NCI-H1105 (cell line): ENCODE measurements at places on chromosomes 3 and 15.

GRCh38 chr3:23649448-23649847, 156.3 kb upstream of the UBE2E1 start:
- no peak for DNase-seq

- DNase-seq, result no peak
Observed at GRCh38 chr15:47768735-47769134, 51.4 kb downstream of the SEMA6D start.

GRCh38 chr3:42660131-42660715, 6.7 kb downstream of the ZBTB47 start:
- no peak for DNase-seq

GRCh38 chr3:36257158-36257852, 123.0 kb upstream of the STAC start:
- DNase-seq, result no peak

- DNase-seq, result no peak
Observed at GRCh38 chr15:70789213-70789612, 25.9 kb upstream of the UACA start.

- DNase-seq, result no peak
Observed at GRCh38 chr3:53244271-53244670, 11.6 kb downstream of the TKT start.

- DNase-seq, result no peak
Observed at GRCh38 chr15:61256231-61256630, 27.1 kb upstream of the RORA start.

DNA sequence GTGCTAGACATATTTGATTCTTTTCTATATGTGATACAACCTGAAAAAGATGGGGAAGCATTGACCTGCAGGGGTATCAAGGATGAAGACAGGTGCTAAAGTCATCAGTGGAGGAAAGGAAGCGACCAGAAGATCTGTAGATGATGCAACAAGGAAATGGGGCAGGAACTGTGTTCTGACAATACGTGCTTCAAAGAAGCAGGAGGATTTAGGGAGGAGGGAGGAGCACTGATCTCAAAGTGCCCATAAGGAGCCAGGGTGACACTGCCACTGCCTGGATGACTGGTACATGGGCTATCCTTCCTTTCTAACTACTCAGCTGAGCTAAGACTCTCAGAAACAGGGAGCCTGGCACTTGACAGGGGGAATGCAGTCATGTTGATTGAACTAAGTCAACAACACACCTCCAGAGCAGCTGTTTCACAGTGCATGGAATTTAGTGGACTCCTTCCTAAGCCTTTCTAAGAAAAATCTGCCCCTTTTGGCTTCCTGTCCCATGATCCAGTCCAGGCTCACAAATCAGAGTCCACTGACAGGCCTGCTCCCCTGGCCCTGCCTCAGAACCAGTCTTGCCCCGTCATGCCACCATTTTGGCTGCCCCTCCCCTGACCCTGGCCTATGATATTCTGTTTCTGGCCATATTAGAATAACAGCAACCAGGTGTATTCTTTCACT, 12.0 kb downstream of the LYSMD4 start:
- DNase-seq, result no peak

DNA sequence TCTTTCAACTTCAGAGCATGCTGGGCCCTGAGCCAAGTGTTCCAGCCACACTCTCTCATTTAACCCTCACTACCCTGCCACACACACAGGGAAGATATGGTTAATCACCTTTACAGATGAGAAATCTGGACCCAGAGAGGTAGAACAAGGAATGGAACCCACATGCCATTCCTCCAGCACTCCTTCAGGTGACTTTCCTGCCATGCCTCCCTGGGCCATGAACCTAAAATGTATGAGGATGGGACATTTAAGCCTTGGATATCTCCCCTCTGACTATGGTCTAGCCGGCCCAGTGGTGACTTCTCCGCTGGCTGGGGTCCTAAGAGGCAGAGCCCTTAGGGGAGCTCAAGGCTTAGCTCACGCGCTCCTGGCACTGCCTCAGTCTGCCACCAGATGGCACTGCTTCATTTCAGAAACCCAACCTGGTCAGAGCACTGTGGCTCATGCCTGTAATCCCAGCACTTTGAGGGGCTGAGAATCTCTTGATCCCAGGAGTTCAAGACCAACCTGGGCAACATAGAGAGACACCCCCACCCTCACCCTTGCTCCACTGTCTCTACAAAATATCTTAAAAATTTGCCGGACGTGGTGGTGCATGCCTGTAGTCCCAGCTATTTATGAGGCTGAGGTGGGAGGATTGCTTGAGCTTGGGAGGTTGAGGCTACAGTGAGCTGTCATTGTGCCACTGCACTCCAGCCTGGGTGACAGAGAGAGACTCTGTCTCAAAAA, 2.2 kb upstream of the DCAF1 start:
- peak; percentile 34 for DNase-seq

GRCh38 chr15:59528429-59528828, 83.2 kb upstream of the GCNT3 start:
- DNase-seq, result no peak

GRCh38 chr15:38068626-38069391, 134.4 kb downstream of the TMCO5A start:
- DNase-seq, result no peak

- no peak for DNase-seq
Observed at GRCh38 chr3:159059395-159059794, 257.5 kb downstream of the MFSD1 start.

GRCh38 chr3:85525264-85525663, 566.5 kb downstream of the CADM2 start:
- no peak for DNase-seq

- DNase-seq, result no peak
Observed at GRCh38 chr3:177146646-177147045, 50.6 kb downstream of the TBL1XR1 start.

- no peak for DNase-seq
Observed at GRCh38 chr3:140761076-140761639, 83.3 kb downstream of the TRIM42 start.

DNA sequence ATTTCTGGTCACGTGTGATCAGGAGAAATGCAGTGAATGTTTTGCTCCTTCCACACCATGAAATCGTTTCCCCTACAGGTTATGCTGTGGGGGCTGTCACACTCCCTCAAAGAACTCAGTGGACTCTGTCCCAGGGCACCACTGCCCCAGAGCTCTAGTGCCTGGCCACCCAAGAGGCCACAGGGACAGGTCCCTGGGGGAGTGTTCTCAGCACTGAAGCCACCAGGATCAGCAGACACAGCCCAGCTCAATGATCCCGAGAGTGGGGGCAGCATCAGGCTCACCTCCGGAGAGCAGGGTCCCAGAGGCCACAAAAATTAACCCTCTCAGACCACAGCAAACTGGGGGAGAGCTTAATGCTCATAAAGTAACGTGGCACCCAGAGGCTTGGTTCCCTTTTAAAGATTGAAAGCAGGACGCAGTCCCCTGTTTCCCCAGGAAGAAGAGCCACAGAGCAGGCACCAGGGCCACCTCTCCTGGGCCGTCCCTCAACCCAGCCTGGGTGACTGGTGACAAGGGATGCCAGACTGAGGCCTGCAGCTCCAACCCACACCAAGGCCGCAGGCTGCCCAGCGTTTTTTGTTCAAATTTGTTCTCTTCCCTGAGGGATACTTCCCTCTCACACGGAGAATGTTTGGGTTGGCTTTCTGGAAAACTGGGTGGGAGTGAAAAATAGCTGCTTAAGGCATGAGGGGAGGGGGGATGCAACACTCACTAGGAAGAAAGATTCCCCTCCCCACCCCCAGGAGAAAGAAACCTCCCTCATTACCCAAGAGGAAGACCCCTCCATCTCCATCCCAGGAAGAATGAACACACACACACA, 123.3 kb upstream of the IGF1R start:
- no peak for DNase-seq

- no peak for DNase-seq
Observed at GRCh38 chr3:10940106-10940505, 52.4 kb upstream of the SLC6A1 start.

- DNase-seq, result no peak
Observed at GRCh38 chr15:75178171-75178937, 23.3 kb upstream of the C15orf39 start.

DNA sequence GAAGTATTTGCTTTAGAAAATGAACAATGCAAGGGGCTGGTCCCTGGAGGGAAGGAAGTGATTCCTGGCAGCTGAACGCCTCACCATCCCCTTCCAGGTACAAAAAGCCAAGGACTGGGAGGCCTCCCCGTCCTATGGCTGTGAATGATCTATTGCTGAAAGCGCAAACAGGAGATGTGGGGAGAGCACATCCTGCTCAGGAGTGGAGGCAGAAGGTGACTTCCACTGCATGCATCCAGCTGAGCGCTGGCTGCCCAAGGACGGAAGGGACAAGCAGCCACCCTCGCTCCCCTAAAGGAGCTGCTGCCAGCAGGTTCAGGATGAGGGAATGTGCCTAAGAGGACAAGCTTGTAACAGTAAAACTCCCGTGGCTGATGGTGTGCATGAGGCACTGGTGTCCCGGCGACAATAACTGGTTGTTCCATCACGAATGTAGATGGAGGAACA, 41.4 kb downstream of the ABTB1 start:
- no peak for DNase-seq

GRCh38 chr3:194852831-194853508, 167.3 kb downstream of the FAM43A start:
- peak; percentile 36 for DNase-seq

- no peak for DNase-seq
Observed at GRCh38 chr15:79644091-79644490, 212.0 kb downstream of the MINAR1 start.

GRCh38 chr3:69113536-69113935, 8.9 kb downstream of the LMOD3 start:
- no peak for DNase-seq

DNA sequence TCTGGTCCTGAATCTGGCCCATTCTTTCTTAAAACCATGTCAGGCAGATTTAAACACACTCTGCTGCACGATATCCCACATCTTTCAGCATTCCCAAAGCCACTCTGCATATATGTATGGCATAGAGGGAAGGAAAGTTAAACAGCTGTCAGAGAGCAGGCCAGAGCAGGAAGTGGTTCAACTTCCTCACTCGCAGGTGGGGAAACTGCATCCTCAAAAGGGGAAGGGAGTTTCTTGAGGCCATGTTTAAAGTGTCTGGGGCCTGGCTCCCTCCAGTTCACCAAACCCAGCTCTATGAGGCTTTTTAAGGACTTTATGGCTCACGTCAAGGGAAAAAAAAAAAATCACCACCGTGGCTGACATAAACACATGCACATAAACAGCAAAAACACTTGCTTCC, 123.1 kb downstream of the OPA1 start:
- DNase-seq, result no peak

DNA sequence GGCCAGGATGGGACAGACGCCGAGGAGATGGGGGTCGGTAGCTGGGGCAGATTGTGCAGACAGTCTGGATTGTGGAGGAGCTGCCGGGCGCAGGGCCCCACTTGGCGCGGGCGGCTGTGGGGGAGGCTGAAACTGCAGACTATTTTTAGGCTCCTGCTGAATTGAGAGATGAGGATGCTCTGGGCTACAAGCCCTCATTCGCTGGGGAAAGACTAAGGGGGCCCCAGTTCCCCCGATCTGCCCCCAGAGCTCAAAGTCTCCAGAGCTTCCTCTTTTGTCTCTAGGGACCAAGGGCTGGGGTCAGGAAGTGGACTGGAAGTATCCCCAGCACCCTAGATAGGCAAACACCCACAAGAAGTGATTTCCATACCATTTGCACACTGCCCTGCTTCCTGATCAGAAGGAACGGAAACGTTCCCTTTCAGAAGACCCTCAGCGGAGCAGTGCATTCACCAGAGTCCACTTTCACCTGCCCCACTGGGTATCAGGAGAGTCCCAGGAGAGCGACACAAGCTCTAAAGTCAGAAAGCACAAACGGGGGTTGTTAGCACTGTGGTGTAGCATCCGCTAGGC, 29.7 kb downstream of the SEMA7A start:
- no peak for DNase-seq

DNA sequence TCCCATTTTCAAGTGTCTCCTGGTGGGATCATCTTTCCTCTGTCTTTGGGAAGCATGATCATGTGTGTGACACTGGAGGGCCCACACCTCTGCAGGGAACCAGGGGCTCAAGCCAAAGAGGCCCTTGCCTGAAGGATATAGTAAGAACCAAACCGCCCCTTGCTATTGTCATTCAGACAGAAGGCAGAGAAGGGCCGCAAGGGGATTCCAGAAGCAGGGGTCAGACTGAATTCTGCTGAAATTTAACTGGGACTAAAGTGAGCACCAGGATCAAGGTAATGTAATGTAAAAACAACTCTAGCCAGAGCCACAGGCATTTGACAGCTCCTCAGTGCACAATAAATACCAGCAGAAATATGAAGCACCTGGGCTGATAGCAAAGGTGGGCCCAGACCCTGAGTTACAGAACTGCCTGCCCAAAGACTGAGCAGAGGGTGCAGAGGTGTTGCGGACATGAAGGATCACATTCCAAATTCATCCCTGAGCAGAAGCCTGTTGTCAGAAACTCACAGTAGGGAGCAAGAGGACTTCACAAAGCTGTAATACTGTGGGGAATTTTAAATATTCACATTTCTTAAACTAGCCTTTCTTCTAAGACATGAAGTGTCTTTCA, 46.0 kb upstream of the RASGRF1 start:
- no peak for DNase-seq

DNA sequence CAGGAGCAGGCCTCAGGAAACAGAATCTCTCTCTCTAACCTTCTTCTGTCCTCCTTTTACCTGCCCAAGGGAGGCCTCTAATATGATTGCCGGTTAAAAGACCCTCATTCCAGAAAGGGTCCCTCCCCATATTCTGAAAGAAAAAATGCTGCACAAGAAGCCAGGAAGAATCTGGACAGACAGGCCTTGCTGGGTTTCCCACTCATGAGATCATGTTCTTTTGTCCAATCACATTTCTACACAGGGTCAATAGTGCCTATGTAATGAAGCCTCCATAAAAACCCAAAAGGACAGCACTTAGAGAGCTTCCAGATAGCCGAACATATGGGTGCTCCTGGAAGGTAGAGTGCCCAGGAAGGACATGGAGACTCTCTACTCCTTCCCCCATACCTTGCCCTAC, 146.0 kb downstream of the MYO9A start:
- no peak for DNase-seq

DNA sequence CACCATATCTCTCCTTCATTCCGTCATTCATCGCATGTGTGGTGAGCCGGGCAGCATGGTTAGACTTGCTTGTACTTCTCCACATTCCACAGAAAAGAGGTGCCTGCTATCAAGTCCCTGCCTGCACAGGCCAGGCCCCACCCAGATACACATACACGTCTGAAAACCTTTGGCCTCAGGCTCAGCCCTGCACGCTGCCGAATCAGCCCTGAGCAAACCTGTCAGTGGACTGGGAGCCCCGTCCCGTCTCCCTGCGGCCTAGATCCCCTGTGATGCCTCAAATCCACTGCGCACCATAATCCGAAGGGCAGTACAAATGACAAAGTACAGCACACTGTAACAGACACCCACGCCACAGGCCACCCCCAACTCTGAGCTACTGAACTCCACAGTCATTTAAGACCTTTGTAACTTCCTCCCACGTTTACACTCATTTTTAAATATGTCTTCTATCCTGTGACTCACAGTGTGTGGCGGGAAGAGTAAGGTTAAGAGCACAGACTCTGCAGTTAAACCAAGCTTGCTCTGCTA, 67.1 kb downstream of the MB21D2 start:
- DNase-seq, result no peak

GRCh38 chr3:77149382-77149781, 109.5 kb downstream of the ROBO2 start:
- DNase-seq, result no peak
